ENCODE measurements at places on chromosomes 12 and 14. TPM values are rescaled to one million over a fixed set of nuclear protein-coding genes. Genes with fewer than 3 reads are reported as not detected.

SLC25A47 gene
- not detected for total RNA-seq

GPD1 gene
- total RNA-seq = 19.5 TPM

KCNH3 gene
- 3.2 TPM for total RNA-seq

KLRD1 gene
- total RNA-seq = 1.4 TPM

KIF21A gene
- 59.8 TPM for total RNA-seq

MAP3K9 gene
- total RNA-seq = 19.1 TPM

KIF26A gene
- total RNA-seq = 15.5 TPM

DNA sequence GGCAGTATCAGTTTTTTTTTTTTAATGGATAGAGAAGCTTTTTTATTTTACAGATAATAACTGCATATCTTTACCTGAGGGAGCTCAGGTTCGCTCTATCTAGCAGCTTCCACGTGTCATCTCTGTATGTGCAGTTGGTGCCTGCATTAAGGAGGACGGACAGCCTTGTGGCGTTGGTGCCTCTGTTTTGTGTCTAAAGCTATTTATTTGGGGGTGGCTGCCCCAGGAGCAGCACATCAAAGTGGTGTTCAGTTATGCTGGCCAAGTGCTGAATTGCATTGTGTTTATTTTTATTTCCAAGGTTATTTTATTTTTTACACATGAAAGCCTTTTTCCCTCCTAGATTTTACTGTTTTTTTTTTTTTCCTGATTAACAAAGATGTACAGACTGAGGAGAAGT is 59.7 kb downstream of the RASSF3 start:
- H3K27me3 ChIP-seq = no peaks in the 10 kb centered on the region
- no peak overlapping the region for H3K4me3 ChIP-seq
- DNase-seq = no peak
- peaks cover 19% of the 10 kb centered on the region for H3K4me1 ChIP-seq
- no peak overlapping the region for H3K27ac ChIP-seq

GRCh38 chr14:63867933-63868921 is 15.4 kb downstream of the SYNE2 start:
- no peak overlapping the region for H3K4me3 ChIP-seq
- no peaks in the 10 kb centered on the region for H3K4me1 ChIP-seq
- no peaks in the 10 kb centered on the region for H3K36me3 ChIP-seq
- no peaks in the 10 kb centered on the region for H3K27me3 ChIP-seq
- no peak overlapping the region for H3K27ac ChIP-seq
- DNase-seq = no peak

DNA sequence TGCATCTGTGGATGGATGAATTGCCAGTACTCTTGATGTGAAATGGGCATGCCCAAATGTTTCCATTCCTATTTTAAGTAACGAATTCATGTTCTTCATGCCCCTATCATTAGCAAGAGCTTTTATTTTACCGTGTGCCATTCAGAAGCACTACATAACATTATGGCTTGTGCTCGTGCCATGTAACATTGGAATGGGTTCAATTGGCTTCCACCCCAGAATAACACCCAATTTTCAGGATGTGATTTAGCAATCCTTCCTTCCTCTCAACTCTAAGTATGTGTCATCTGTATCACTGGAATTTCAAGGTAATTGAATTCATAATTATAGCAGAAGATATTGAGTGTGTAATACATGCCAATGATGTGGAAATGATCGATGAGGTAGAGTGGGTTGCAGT is 145.8 kb upstream of the TMPO start:
- no peaks in the 10 kb centered on the region for H3K27me3 ChIP-seq
- H3K36me3 ChIP-seq = no peaks in the 10 kb centered on the region
- DNase-seq = no peak
- H3K4me3 ChIP-seq = no peak overlapping the region
- no peak overlapping the region for H3K27ac ChIP-seq

DNA sequence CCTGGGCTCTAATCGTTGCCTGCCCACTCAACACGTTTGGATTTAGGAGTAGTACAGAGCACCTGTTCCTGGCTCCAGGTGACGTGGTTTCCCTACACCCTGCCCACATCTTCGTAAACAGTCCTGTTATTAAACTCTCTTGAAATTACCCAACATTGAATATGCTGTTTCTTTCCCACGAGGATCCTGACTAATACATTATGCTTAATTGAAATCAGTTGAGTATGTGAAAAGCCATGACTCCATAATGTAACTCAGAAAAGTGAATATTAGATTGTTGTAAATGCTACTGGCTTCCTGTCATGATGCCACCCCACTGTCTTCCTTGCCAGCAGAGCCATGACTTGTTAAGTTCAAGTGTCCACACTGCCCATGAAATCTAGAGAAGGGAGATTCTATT is 21.6 kb downstream of the AK7 start:
- H3K27me3 ChIP-seq = no peaks in the 10 kb centered on the region
- H3K4me3 ChIP-seq = no peak overlapping the region
- no peak for DNase-seq
- no peak overlapping the region for H3K27ac ChIP-seq

GRCh38 chr12:88035907-88036289 is 6.7 kb upstream of the C12orf50 start:
- DNase-seq = no peak
- H3K4me1 ChIP-seq = no peaks in the 10 kb centered on the region
- H3K27me3 ChIP-seq = no peaks in the 10 kb centered on the region

DNA sequence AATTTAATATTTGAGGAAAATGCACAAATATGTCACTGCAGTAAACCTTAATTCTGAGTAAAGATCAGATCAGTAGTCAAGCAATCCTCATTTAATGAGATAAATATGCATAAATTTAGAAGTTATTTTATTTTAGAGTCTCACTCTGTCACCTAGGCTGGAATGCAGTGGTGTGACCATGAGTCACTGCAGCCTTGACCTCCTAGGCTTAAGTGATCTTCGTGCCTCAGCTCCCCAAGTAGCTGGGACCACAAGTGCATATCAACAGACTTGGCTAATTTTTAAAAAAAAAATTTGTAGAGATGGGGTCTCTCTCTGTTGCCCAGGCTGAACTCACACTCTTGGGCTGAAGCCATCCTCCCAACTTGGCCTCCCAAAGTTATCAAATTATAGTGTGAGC is 41.3 kb downstream of the LMO3 start:
- no peak overlapping the region for H3K27ac ChIP-seq
- no peak for DNase-seq
- H3K36me3 ChIP-seq = peaks cover under 1% of the 10 kb centered on the region
- H3K4me3 ChIP-seq = no peak overlapping the region

DNA sequence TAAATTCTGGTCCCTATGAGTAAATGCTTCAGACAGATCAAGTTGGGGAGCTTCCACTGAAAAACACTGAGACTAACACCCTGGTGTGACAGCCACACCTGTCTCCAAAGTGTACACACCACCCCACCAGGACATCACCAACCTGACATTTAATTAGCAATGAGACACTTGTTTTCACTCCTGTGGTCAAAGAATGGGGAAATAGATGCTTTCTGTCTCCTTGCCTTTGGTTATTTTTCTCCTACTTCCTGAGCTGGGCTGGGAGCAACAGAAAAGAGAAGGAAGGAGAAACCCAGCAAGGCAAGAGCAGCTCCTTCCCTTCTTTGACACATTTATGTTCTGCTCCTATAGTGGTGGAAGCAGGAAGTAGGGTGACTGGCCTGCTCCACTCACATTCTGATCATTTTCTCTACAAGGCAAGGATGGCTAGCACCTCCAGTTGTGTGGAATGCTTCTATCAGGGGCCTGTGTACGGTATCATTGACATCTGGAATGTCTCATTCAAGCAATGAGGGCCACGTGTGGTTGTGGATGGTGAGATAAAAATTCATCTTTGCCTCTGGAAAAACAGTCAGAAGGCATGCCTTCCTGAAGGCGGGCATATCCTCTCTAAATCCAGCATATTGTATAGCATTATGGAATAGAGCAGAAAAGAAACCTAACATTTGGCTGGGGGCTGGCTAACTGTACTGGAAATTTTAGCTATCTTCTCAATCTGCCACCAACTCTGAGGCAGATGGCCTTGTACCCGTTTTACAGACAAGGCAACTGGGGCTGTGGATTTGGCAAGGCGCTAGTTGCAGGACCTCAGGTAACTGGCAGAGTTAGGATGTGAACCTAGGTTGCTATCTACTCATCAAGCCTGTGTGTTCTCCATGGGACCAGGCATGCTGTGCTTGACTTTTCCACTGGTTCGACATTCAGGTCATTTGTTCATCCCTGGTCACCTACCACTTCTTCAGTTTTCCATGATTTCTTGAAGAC is 24.8 kb upstream of the LGALS3 start:
- H3K27ac ChIP-seq = peak overlapping the region; percentile 75
- no peaks in the 10 kb centered on the region for H3K36me3 ChIP-seq
- no peak overlapping the region for H3K4me3 ChIP-seq
- H3K4me1 ChIP-seq = peaks cover 20% of the 10 kb centered on the region

GRCh38 chr14:95713596-95714371 is at the start of gene TCL1A:
Gene TCL1A (minus strand): TSS chr14:95714125. CDS start chr14:95714066, 59 bp downstream.
- no peaks in the 10 kb centered on the region for H3K36me3 ChIP-seq
- peaks cover 7% of the 10 kb centered on the region for H3K4me1 ChIP-seq
- H3K4me3 ChIP-seq = no peak within 1 kb of the TSS

- H3K27ac ChIP-seq = peak within 1 kb of the TSS; percentile 79
- H3K4me3 ChIP-seq = peak within 1 kb of the TSS; percentile 78
- H3K4me1 ChIP-seq = peaks cover 32% of the 10 kb centered on the region
- peaks cover 28% of the 10 kb centered on the region for H3K27me3 ChIP-seq
- no peaks in the 10 kb centered on the region for H3K36me3 ChIP-seq
- DNase-seq = peak; percentile 20
Measured at GRCh38 chr12:93571925-93572711, at the start of gene SOCS2. Gene SOCS2 (plus strand): TSS chr12:93572675. CDS start chr12:93572898, 223 bp downstream.

GRCh38 chr12:120455302-120455701 is 9.1 kb downstream of the GATC start:
- no peak overlapping the region for H3K4me3 ChIP-seq
- DNase-seq = no peak
- H3K27ac ChIP-seq = no peak overlapping the region
- no peaks in the 10 kb centered on the region for H3K4me1 ChIP-seq
- H3K27me3 ChIP-seq = no peaks in the 10 kb centered on the region

DNA sequence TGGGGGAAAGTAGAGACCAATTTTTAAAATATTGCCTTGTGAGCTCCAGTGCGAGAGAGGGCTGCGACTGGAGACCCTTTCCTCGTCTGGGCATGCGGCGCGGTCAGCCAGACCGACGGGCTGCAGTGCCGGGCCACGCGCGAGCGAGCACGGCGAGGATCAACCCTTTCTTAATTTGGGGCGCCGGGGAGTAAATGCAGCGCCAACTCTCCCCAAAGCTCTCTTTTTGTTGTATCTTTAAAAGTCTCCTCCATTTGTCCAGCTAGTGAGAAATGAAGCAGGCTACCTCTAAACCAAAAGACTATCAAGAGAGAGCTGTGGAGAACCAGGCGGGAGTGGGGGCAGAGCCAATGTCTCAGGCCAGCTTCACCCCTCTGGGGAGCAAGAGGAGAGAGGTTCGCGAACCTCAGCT is 1.4 kb downstream of the SIX1 start:
- H3K27me3 ChIP-seq = peaks cover 100% of the 10 kb centered on the region
- H3K4me3 ChIP-seq = peak overlapping the region; percentile 42
- H3K36me3 ChIP-seq = no peaks in the 10 kb centered on the region
- DNase-seq = no peak
- peaks cover 41% of the 10 kb centered on the region for H3K4me1 ChIP-seq

DNA sequence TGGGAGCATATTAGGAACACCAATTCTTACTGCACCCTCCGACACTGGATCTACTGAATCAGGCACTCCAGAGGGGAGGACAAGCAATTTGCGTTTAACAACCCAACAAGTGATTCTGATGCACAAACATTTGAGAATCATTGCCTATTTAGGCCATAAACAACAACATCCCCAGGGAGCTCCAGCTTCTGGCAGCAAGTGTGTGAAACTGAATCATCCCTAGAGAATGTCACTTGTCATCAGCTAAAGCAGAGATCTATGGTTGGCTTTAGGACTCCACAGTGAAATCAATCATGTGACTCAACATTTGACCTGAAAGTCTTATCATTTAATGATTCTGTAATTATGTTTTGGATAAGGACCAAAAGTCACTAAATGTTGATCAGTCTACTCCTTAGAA is 505.0 kb upstream of the FLRT2 start:
- no peaks in the 10 kb centered on the region for H3K4me1 ChIP-seq
- DNase-seq = no peak
- H3K27ac ChIP-seq = no peak overlapping the region
- no peaks in the 10 kb centered on the region for H3K36me3 ChIP-seq

- no peaks in the 10 kb centered on the region for H3K36me3 ChIP-seq
- H3K27me3 ChIP-seq = no peaks in the 10 kb centered on the region
- peak; percentile 64 for DNase-seq
- no peaks in the 10 kb centered on the region for H3K4me1 ChIP-seq
- no peak overlapping the region for H3K27ac ChIP-seq
- H3K4me3 ChIP-seq = no peak overlapping the region
Measured at GRCh38 chr12:59186451-59186850, 266.1 kb upstream of the LRIG3 start.

- H3K27ac ChIP-seq = no peak overlapping the region
- H3K4me3 ChIP-seq = no peak overlapping the region
- DNase-seq = no peak
- H3K36me3 ChIP-seq = no peaks in the 10 kb centered on the region
- no peaks in the 10 kb centered on the region for H3K27me3 ChIP-seq
- H3K4me1 ChIP-seq = no peaks in the 10 kb centered on the region
Measured at GRCh38 chr12:19006626-19007137, 122.9 kb upstream of the PLEKHA5 start.

DNA sequence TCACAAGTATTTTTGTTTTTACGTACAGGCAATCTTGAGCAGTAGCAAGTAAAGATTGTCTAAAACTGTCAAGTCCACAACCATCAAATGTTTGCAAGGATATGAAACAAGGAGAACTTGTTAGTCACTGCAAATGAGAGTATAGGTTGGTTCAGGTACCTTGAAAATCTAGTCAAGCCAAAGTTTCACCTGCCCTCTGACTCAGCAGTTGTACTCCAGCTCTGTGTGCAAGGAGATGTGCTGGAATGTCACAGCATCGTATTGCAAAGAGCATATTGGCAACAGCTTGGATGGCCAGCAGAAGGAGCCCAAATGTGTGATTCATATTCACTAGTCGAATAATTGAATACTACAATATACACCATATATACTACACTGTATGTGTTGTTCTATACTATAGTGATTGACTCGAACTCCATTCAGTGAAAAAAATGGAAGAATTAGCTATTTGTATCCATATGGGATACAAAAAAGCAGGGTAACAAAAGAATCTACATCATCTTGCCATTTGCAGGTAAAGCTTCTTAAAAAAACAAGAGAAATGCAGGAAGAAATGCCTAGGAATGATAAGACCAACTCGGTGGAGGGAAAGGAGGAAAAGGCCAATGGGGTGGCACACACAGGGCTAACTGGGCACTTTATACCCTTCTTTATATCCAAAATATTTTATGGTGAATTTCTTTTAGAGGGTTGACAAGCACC is 44.0 kb downstream of the EID3 start:
- H3K27ac ChIP-seq = no peak overlapping the region
- H3K4me1 ChIP-seq = no peaks in the 10 kb centered on the region
- H3K27me3 ChIP-seq = no peaks in the 10 kb centered on the region
- DNase-seq = no peak
